ENCODE measurements at places on chromosomes 5 and 9.

- DNase-seq, result no peak
Measured at GRCh38 chr5:59300930-59301329, 592.6 kb downstream of the PDE4D start.

- peak; percentile 31 for DNase-seq
Measured at GRCh38 chr5:76604838-76605237, 18.4 kb downstream of the F2RL2 start.

DNA sequence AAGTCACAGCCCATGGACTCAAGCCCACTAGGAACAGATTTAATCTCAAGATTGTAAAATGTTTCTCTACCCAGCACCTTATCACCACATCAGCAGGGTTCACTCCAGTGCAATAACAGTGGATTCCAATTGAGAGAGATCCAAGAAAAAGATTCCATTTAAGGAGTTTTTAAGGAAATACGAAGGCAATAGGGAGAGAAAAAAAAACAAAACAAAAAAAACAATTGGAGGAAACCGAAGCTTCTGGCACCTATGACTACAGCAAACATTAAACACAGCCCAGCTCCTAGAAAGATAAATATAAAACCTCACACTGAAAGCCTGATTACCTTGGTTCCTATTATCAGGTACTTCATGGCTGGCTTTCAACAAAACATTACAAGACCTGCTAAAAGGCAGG is 192.7 kb downstream of the DAB2IP start:
- DNase-seq, result no peak

DNA sequence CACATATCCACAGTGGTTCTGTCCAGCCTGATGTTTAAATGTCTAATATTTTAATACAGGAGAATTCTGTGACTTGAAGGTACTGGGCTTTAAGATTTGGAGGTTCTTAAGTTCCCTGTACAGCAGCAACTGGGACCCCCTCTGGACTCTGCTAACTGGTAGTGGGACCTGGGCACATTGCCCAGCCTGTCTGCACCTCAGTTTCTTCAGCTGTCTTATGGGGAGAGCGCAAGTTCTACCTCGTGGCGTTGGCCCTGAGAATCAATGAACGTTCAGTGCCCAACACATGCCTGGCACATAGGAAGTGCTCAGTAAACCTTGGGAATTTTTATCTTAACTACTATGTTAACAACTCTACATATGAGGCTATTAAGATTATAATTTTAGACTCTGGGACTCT is 1.4 kb downstream of the SLC2A6 start:
- DNase-seq, result no peak

GRCh38 chr9:131995382-131995781 is 84.3 kb downstream of the MED27 start:
- DNase-seq, result no peak

DNA sequence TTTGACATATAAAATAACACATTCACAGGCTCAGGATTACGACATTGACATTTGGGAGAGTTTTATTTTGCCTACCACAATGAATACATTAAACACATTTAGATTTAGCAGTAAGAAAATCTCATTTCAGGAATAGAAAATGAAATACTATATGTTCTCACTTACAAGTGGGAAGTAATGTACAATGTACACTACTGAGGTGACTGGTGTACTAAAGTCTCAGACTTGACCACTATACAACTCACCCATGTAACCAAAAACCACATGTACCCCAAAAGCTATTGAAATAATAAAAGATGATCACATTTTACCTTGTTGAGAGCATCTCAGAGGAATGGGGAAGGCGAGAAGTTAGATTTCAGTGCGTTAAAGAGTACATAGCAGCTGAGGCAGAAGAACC is 1202.4 kb upstream of the SEMA6A start:
- no peak for DNase-seq

DNA sequence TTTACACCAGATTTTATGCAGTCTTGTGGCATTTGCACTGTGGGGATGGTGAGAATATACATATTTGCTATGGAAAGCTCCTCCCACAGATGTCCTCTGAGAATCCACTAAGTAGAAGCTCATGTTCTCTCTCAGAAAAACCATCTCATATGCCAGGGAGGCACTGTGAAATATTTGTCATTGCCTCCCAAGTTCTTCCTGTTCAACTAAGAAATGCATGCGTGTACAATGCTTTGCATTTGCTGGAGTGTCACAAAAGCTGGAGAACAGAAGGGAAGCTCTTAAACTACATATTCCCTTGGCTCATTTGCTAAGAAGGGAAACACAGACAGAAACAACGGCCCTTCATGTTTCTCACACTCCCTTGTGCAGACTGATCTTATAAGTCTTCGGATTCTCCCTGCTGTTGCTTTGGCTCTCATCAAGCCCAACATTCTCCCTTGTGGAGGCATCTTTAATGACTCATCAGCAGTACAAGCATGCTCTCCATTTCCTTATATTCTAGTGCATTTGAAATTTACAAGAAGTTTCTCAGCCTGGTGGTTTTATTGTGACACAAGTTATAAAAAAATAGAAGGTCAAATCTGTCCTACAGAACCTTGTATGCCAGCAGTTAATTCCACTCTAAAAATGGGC is 220.6 kb downstream of the TRIM36 start:
- DNase-seq, result no peak

DNA sequence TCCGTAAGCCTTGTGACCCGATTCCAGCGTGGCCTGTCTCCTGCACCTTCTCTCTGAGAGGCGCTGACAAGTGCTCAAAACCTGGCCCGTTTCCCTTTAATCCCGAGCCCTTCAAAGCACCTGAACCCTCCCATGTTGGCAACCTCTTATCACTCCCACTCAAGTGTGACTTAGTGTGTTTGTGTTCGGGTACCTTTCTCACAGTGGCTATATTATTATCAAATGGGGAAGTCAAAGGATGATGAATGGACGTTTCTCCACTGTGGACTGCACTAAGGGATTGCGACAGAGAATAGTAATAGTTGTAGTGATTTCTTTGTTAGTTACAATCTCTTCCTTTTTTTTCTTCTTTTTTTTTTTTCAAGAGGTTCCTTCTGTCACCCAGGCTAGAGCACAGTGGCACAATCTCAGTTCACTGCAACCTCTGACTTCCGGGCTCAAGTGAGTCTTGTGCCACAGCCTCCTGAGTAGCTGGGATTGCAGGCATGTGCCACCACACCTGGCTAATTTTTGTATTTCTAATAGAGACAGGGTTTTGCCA is 65.4 kb upstream of the TNFSF8 start:
- no peak for DNase-seq

DNA sequence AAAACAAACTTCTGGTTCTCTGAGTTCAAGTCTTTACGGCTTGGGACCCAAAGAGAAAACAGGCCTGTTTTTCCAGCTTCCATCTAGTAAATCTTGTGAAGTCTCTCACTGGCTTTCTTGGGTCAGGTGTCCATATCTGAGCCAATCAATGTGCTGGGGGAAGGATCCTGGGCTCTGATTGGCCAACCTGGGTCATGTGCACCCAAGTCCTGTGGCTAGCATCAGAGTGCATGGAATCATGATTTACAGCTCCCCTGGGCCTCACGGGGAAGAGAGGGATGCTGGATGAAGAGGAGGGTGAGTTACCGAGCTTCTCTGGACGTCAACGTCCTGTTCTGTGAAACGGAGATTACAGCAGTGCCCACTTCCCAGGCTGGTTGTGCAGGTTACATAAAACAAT is 19.4 kb downstream of the CXCL14 start:
- DNase-seq, result no peak

DNA sequence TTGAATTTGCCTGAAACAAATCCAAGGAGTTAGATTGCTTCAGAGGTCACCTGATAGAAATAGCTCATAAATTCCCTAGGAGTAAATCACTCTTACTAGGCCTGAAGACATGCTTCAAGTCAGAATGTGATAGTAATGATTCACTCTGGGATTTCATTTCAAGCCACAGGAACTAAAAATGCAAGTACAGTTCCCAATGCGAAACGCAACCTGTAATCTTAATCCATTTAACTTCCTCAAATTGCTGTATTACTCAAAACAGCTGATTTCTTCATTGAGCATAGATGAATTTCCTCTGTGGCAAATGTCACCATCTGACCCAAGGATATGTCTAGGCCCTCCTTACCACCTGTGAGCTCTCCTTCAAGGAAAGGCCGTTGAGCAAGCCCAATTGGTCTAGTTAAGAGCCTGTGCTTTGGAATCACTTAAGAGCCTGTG is 32.1 kb upstream of the IL6ST start:
- DNase-seq, result peak; percentile 56

- no peak for DNase-seq
Measured at GRCh38 chr5:12177225-12177624, 273.0 kb upstream of the CTNND2 start.

- no peak for DNase-seq
Measured at GRCh38 chr5:76257225-76257833, 145.8 kb upstream of the IQGAP2 start.

GRCh38 chr5:107282061-107282460 is 388.7 kb downstream of the EFNA5 start:
- no peak for DNase-seq

GRCh38 chr5:180140571-180140970 is 68.4 kb downstream of the RASGEF1C start:
- DNase-seq, result no peak

DNA sequence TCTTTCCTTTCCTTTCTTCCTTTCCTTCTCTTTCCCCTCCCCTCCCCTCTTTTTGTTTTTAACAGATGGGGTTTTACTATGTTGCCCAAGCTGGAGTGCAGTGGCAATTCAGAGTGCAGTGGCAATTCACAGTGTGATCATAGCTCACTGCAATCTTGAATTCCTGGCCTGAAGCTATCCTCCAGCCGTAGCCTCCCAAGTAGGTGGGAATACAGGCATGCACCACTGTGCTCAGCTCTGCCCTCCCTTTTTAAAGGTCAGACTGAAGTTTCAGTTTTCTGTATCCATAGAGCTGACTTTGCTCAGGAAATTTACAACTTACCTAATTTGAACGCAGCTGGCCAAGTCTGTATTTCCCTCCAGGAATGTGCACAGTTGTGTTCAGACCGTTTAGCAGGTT is 696 bp downstream of the CCL28 start:
- no peak for DNase-seq

GRCh38 chr9:95506428-95506677 is 10.4 kb downstream of the PTCH1 start:
- DNase-seq, result no peak

GRCh38 chr5:51960617-51961121 is 577.4 kb downstream of the ISL1 start:
- DNase-seq, result no peak

GRCh38 chr5:134825212-134825611 is 20.6 kb upstream of the C5orf24 start:
- DNase-seq, result no peak

GRCh38 chr9:7103771-7104170 is 346.0 kb downstream of the KDM4C start:
- no peak for DNase-seq

DNA sequence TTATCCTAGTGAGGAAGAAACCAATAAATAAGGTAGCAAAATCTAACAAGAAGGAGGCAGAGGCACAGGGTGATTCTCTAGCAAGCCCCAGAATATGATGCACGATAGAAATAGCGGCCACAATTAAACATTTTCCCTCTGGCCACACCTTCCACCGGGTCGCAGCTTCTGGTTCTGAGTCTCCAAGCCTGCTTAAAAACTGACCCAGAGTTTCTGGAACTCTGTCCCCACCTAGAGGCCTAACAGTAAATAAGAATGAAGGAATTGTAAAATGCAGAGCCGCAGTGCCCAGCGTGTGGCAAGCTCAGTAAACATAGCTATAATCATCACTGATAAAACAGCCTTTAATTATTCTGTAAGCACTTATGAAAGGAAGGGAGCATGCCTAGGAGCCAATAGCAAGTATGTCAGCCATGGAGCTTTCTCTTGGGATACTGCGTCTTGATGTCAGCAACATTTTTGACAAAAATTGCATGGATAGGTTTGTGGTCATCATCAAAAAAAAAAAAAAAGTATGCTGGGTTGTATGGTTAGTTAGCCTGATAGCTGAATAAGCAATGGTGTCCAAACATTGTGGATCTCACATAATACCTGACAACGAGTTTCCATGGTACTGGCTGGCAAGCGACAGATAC is 465.5 kb downstream of the DNAH5 start:
- peak; percentile 20 for DNase-seq

DNA sequence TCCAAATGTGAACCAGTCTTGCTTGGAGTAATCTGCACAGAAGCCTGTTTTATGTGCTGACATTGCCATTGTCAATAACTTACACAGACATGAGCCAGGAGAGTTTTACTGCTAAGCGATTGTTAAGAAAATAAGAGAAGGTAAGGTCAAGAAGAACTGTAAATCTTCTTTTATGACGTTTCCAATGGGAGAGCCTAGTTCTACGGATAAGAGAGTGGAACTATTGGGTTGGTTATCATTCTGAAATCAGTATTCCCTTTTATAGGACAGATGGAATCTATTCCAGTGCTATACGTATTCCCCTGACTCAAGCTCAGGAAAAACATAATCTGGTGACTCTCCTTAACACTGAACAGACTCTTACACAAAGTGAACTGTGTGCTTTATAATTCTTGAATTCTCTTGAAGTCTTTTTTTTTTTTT is 137.9 kb upstream of the OTULINL start:
- DNase-seq, result no peak

- DNase-seq, result no peak
Measured at GRCh38 chr5:135489466-135490244, 37.5 kb upstream of the TIFAB start.

DNA sequence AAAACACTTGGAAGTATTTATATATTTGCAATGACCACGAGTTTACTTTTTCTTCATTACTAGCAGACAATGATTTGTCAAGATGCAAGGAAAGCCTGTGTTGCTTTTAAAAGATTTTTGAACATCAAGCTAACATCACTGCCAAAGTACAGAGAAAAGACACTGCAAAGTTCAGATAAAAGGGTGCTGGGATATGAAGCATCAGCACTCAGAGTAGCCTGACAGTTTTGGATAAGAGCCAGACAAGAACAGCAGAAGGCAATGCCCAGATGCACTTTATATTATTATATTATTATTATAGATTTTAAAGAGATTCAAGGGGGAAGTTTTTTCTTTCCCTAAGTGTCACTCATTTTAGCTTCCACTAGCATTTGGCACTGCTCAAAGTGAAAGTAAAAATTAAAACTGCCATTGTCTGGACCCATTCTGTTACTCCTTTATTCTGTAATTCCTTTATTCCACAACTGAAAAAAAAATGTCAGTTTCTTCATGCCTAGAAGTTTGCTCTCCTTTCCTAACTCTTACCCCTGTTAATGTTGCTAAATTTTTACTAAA is 240.6 kb downstream of the EFNA5 start:
- no peak for DNase-seq

GRCh38 chr9:694403-695154 is 146.9 kb upstream of the DMRT1 start:
- DNase-seq, result no peak

- no peak for DNase-seq
Measured at GRCh38 chr9:126939821-126940221, 25.2 kb downstream of the RALGPS1 start.

Data from GM04503 (cell line).